ENCODE measurements at places on chromosomes 7 and 10. TPM values are rescaled to one million over a fixed set of nuclear protein-coding genes. Genes with fewer than 3 reads are reported as not detected.

Gene FAM25C
- not detected for polyA plus RNA-seq

Gene PLEKHS1
- polyA plus RNA-seq: not detected

Gene PAX2
- not detected for polyA plus RNA-seq

Gene CRPPA
- 0.15 TPM for polyA plus RNA-seq

Gene PRSS37
- polyA plus RNA-seq: not detected

Gene OR2A12
- polyA plus RNA-seq: not detected

Gene CYP2C18
- not detected for polyA plus RNA-seq

All from SK-N-SH (cell line).